ENCODE measurements at places on chromosomes 1 and 21.

GRCh38 chr21:45421071-45421845, 16.3 kb downstream of the COL18A1 start:
- DNase-seq = no peak

DNA sequence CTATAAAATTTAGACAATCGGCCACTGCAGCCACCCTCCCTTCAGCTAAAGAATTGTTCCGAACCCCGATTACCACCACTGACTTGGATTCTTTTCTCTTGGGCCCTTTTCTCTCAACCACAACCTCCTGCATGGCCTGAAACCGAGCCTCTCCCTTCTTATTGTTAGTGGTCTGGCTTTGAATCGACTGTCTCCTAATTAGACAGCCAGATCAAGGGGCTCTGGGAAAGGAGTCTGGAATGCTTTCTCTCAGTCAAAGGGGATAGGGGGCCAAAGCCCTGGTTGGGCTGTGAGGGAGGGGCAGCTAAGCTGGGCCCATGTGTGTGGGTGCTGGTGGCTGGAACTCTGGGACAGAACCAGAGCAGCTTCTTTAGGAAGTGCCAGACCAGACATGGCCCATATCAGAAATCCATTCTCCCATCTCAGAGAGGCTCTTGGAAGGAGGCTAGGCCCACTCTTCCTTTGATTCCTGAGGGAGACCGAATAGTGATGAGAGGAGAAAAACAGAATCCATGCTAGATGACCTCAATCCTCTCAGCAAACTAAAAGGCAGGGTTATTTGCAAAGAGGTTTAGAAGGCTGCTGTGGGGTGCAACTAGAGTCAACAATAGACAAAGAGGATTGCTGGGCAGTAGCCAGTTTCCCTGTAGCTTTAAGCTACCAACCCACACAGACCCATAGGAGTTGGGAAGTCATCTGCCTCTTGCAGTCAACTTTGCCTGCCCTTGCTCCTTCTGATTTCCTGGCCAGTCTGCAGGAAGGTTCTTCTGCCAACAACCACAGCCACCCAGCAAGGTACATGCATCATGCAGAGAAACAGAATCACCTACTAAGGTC, 117.6 kb downstream of the AK5 start:
- peak; percentile 9 for DNase-seq

DNA sequence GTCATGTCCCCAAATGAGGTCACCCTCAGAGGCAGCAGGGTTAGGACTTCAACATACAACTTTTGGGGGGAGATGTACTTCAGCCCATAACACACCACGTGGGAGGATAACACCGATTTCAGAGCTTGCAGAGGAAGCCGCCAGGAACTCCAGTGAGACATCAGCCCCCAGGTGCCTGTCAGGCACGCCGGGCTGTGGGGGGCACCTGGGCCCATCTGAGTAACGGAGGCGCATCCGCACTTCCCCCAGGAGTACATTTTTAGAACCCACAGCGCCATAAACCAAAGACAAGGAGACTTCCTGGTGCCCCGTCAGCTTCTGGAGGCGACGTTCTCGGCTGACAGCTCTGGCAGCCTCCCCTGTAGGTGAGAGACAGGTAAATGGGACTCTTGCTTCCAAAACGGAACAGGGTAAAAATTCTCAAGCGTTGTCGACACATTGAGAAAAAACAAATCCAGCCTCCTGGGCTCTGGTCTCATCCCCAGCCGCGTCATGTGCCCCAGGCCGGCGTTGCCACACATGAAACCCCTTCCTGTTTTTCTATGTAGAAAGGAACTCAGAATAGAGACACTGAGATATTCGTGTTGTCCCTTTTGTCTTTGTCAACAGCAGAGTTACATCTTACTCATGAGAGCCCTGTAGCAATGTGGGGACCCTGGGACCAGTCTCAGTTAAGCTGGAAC, 93.3 kb downstream of the PDE9A start:
- peak; percentile 23 for DNase-seq

- peak; percentile 54 for DNase-seq
These were observed 841 bp downstream of the ADSS2 start for GRCh38 chr1:244450597-244451538.

GRCh38 chr1:157691285-157691920, 9.2 kb downstream of the FCRL3 start:
- DNase-seq = peak; percentile 6

DNA sequence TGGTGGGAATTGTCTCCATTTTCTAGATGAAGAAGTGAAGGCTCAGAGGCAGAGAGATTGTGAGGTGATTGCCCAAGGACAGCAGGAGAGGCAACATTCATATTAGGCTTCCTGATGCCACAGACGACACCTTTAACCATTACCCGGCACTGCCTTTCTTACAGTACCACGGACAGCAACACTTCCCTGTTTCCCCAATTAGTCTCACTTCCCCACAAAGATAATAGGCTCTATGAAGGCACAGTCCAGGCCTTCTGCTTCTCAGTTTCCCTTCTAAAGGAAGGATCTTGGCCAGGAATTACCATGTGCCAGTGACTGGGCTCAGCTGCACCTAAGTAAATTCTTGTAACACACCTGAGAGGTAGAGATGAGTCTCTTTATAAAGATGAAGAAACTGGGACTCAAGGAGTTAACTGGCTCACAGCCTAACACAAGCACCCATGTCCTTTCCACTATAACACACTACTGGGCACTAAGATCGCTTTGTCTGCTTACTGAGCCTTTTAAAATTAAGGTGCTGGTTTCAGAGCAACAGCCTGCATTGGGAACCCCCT, 9.6 kb downstream of the IGSF9 start:
- DNase-seq = no peak

DNA sequence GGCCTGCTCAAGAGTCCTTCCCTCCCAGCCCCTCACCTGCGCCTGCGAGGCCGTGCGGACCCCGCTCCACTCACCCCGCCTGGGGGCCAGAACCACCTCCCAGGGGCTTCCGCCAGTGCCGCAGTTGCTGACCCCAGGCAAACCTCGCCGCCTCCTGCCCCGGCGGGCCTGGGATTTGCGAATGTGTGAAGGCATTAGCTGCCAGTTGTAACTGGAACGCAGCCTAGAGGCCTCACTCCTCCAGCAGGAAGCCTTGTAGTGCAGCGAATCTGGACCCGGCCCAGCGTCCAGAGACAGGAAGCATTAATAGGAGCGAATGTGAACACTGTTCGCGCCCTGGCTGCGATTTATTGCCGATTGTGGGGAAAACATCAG, 140.9 kb upstream of the ARHGEF16 start:
- peak; percentile 84 for DNase-seq

DNA sequence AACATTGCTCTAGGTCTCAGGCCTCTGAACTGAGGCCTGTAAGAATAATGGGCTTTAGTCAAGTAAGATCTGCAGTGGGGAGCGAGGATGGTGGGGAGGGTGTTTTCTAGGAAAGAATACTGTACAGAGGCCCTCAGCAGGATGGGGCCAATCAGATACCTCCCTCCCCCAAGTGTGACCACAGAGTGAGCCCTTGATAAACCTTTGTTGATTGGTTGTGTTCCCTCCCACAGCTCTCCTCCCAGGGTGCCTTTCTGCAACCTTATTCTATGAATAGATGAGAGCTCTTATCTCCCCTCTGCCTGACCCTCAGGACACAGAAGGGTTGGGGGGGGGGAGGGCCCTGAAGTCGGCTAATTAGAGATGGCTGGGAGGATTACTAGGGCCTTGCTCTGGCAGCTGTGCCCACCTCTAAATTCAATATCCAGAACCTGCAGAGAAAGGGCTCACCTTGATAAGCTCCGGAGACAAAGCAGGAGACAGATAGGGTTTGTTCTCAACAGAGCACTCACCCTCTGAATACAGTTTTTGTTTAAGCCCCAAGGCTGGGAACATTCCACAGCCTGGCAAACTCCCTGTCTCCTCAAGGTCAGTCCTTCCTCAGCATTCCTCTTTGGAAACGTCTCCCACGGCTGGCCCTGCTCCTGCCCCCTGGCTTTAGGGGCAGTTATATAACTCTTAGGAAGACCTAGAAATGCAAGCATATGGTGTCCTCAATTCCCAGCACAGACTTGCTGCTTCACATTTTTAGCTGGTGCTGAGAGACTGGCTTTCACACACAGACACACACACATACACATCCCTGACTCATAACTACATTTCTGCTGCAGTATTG, 42.9 kb downstream of the ATP1A1 start:
- peak; percentile 81 for DNase-seq

GRCh38 chr1:111777301-111777700, 21.6 kb downstream of the DDX20 start:
- DNase-seq = no peak

DNA sequence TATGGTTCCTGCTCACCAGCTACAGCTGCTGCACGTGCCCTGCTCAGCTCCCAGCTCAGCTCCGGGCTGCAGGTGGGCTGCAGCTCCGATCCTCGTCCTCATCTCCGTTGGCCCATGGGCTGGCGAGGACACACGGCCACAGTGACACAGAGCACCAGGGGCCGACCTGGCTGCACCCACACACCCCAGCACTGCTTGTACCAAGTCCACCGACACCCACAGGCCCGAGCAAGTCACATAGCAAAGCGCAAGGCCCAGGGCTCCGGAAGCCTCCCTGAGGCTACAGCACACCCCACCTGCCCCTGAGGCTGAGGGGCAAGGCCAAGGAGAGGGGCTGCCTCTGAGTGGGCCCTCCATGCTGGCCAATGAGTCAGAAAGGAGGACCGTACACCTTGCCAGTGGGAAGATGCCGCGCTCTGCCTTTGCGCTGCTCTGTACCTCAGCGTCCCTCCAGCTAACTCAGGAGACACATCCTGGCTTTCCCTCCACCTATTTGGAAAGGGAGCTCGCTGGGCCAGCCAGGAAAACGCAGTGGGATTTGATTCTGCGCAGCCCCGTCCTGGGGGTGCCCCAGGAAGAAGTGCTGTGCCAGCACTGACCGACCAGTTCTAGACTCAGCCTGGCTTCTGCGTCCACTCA, 124.8 kb downstream of the SIK1 start:
- DNase-seq = no peak

- DNase-seq = no peak
These were observed 727.8 kb upstream of the ADAMTS5 start for GRCh38 chr21:27694667-27695066.

DNA sequence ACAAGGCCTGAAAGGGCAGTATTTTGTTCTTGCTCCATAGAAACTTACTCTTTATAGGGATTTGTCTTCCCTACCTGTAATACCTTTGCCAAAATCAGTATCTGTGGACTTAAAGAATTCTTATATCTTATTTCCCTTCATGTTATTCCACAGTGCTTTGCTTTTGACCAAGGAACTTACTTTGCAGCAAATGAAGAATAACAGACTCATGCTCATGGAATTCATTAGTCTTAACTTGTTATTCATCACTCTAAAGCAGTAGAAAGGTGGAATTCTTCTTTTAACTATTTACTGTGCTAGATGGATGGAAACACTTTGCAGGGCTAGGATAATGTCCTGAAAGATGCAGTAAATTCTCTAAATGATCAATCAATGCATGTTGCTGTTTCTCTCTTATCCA, 45.9 kb downstream of the DUSP10 start:
- DNase-seq = no peak

- no peak for DNase-seq
These were observed 927 bp downstream of the UAP1 start for GRCh38 chr1:162562470-162562828.

- no peak for DNase-seq
These were observed 329.2 kb upstream of the C1orf87 start for GRCh38 chr1:60402816-60403215.

DNA sequence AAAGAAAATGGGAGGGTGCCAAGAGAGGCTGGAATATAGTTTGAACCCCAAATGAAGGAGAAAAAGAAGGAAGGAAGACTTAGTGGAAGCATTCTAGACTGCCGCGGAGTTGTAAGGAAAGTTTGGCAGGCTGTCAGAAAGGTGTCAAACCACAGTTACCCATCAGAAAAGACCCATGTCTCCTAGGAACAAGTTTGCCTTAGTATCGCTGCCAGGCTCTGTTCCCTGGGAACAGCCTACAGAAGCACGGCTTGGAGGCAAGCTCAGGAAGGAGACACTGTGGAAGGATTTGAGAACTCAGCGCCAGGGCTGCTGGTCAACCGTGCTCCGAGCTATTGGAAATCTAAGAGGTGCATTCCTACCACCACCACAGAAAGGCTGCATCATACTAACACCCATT, 197.4 kb downstream of the RRAGC start:
- DNase-seq = no peak

- no peak for DNase-seq
These were observed 485.7 kb downstream of the AJAP1 start for GRCh38 chr1:5140136-5140535.

- DNase-seq = peak; percentile 60
These were observed 227.4 kb downstream of the SDCCAG8 start for GRCh38 chr1:243483071-243483771.

- no peak for DNase-seq
These were observed 4.5 kb downstream of the LIN9 start for GRCh38 chr1:226304291-226304955.

DNA sequence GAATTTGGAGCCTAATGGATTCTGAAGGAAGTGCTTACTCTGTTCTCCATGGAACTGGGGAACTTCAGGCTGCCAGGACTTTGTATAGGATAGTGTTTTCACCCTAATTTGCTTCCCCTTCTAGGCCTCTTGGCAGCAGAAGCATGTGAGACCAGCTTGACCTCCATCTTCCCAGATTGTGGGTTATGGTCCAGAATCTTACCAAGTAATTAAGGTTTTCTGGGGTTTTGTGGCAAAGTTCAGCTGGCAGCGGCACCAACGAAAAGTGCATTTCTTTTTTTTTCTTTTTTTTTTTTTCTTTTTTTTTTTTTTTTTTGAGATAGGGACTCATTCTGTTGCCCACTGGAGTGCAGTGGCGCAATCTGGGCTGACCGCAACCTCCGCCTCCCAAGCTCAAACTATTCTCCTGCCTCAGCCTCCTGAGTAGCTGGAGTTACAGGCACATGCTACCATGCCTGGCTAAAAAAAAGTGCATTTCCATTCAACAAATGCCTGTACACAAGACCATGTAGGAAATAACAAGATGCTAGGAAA, 3.4 kb upstream of the BMP8A start:
- no peak for DNase-seq

- DNase-seq = no peak
These were observed 28.6 kb upstream of the IFNGR2 start for GRCh38 chr21:33374450-33375096.

DNA sequence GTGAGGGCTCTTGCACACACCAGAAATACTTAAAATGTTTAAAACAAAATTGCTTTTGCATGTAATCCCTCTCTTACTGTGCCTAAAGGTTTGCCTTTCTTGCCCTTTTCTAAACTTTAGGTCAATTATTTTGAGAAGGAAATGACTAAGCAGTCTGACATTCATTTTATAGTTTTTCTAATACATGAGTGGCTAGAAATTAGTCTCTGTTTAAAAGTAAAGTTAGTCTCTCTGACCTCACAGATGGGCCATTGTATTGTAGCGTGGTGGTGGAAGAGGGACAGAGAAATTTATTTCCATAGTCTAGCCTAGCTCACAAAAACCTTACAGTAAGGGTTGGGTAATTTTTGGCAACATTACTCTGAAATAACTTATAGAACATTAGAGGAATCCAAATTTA, 3.6 kb upstream of the COL11A1 start:
- no peak for DNase-seq

DNA sequence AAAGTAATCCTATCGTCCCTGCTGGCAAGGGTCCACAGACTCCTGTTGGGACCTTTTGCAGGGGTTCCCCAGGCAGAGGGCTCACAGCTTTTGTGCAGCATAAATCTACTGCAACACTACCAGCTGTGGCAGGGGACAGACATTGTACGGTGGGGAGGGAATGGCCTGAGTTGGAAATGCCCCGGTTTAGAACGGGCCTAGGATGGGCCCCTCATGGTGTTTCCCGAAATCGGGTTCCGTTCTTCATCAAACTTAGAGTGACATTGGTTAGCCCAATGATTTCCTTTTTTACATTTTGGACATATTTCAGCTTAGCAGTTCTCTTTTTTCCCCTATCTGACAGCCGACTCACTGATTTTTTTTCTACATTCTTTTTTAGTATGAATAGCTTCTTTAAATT, 26.5 kb upstream of the SAMD11 start:
- DNase-seq = no peak

GRCh38 chr1:54551891-54552290, 3.9 kb downstream of the ACOT11 start:
- DNase-seq = no peak

Measured in ELF-1 (cell line).